ENCODE measurements at places on chromosomes 6 and 20.
A peak's percentile ranks its signal among the peaks of the same experiment; 100 is the strongest.

DNA sequence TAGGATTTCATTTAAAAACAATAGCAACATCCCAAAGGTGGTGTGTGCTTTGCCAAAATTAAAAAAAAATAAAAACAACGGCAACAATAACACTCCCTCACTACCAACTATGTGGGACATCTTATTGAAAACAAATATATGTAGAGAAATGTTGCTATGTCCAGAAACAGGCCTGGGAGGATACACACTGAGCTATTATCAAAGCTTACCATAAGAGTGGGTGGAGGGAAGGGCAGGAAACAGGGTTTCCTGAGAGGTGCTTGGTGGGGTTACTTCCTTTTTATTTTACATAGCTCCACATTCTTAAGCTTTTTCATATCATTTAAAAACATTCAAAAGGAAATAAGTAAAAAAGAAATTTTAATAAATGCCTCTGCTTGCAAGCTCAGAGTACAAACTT, 150.0 kb upstream of the RIPOR2 start:
- DNase-seq: no peak

DNA sequence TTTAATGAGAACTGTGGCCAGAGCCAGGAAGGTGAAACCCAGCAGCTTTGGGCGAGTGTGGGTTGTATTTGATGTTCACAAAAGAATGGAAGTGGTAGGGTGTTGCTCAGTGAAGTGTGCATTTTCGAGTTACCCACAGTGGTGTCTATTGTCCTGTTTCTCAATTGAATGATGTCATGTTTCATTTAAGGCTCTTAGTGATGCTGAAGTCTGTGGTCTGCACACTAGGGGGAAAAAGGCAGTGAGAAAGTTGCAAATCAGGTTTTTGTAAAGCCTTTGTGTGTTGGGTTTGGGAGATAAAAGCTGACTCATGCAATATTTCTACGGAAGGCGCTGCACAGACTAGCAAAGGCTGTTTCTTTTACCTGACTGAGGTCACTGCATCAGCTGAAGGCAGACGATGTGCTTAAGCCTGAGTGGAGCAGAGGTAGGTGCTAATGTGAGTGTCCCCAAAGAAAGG, 121.1 kb downstream of the PLEKHG1 start:
- peak; percentile 47 for DNase-seq

- no peak for DNase-seq
These were observed 11.9 kb upstream of the SOX12 start for GRCh38 chr20:313402-313801.

- DNase-seq: no peak
These were observed 105.0 kb downstream of the OLIG3 start for GRCh38 chr6:137389150-137389704.

DNA sequence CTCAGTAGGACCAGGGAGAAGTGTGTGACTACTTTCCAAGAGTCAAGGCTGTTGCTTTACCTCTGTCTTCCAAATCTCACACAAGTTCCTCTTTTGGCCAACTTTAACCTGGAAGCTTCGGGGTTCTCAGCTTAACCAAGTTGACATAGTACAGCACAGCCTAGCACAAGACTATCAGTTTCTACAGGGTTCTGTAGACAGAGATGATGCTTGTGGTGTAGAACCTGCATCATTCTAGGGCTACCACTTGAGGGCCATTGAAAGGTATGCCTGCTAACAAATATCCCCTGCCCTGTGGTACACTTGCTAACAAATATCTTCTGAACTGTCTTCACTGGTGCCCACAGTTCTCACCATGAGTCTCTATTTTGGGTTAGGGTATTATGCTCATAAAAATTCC, 62.0 kb upstream of the MAP3K7 start:
- DNase-seq: no peak

GRCh38 chr6:5540370-5540769, 279.1 kb downstream of the FARS2 start:
- DNase-seq: no peak

DNA sequence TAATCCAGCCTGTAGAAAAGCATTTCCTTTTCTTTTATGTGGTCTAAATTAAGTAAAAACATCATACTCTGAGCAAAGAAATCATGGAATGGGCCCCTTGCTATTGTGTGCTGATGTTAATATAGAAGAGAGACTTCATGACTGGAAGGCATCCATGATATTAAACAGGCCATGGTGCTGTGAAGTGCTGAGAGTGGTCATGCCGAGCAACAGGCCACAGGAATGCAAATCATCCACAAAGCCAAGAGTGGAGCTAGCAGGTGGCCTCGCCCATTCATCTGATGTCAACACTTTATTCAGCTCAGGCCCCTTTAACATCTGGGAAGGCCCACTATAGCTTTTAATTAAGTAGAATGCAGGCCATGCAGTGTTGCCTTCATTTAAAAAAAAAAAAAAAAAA, 115.2 kb upstream of the HMGCLL1 start:
- DNase-seq: peak; percentile 16

GRCh38 chr6:35046862-35047261, 94.3 kb downstream of the TCP11 start:
- no peak for DNase-seq

DNA sequence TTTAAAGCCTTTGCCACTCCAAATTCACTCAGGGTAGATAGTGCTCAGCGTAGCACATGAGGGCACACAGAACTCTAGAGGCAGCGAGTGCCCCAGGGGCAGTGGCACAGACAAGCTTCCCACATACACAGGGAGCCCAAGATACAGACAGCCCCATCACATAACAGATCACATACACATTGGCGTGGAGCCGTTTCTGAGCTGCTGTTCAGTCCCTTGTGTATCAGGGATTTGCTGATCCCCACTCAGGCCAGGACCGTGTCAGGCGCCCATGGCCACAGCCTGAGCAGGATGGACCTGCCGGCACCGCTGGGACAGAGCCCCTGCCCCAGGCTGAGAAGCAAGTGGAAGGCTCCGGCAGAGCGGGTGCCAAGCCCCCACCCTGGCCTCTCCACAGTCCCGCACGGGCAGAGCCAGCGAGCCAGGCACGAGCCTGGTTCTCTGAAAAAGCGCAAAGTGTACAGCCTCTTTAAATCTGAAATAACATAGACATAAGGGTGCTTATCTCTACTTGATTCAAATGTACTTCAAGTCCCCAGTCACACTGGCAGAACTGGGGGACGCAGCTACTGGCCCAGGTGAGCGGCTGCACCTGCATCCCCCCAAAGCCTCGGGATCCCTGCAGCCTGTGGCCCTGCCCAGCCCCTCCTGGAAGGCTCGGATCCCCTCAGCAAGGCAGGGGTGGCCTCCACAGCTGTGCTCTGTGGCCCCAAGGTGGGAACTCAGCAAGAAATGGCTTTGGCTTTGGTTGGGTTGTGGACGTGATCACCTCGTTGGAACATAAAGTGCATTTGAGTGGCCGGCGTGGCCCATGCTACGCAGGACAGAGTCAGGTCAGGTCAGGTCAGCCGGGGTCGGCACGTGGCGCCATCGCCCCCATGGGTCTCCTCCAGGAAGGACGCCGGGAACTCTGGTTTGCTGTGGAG, 231.3 kb downstream of the ERMARD start:
- DNase-seq: no peak

GRCh38 chr6:43733471-43734293, 36.3 kb upstream of the VEGFA start:
- DNase-seq: no peak

GRCh38 chr20:19858466-19859371, 100.7 kb downstream of the RIN2 start:
- no peak for DNase-seq

DNA sequence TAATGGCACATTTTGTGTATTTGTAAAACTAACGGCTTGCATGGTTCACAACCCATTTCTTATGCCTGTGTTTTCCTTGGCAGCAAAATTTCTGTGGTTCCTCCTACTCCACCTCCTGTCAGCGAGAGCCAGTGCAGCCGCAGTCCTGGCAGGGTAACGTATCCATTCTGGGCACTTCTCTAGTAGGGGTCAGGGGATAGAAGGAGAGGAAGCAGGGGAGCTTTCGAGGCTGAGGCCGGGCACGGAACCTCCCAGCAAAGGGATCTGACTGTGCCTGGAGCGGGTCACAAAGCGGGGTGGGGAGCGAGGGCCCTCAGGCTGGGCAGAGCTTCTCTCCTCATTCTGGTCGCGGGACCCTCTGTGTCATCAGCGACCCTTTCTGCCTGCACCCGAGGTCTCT, 58.4 kb downstream of the SYTL3 start:
- DNase-seq: no peak

DNA sequence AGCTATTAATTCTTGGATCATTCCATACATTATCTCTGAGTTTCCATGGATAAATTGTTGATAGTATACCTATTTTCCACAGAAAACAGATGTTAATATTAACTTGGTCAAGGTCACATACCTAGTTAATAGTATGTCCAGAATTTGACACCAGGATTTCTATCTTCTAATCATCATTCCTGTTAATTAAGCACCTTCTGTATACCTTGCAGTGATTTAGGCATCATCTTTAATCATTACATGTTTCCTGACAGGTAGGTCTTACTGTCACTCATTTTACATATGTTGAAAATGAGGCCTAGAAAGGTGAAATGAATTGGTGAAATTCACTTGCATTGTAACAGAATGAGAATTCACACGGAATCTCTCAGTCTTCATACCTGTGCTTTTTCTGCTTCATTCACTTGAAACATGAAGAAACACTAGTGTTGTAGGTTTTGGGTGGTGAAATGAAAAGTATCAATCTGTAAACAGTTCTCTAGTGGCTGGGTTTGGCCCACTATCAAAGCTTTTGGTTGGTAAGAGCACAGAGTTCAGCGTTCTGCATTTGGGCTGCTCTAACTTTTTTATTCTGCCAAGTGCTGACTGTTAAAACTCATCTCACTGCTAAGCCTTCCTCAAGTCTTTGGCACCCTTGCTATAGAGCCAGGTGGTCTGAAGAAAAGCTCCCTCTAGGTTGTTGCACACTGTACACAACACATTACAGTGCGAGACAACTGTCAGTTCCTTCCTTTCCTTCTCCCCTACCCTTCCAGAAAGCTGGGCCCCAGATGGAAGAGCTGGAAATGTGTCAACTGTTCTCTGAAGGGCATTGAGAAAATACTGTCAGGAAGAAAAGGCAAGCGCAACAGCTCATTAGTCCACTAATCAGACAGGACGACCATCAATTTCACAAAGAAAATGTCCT, 57.8 kb upstream of the C20orf144 start:
- DNase-seq: no peak

- no peak for DNase-seq
These were observed 157.6 kb downstream of the MCHR2 start for GRCh38 chr6:99836471-99836870.

- DNase-seq: no peak
These were observed 30.9 kb downstream of the SRC start for GRCh38 chr20:37376791-37377190.

- no peak for DNase-seq
These were observed 47.6 kb downstream of the STX11 start for GRCh38 chr6:144197919-144198318.

GRCh38 chr6:28960846-28961500, 37.2 kb upstream of the TRIM27 start:
- DNase-seq: no peak

- DNase-seq: no peak
These were observed 597.9 kb downstream of the EPM2A start for GRCh38 chr6:145137425-145137824.

GRCh38 chr20:46251211-46251673, 57.1 kb downstream of the CDH22 start:
- no peak for DNase-seq

- peak; percentile 48 for DNase-seq
These were observed 38.5 kb downstream of the SOD2 start for GRCh38 chr6:159654483-159655098.

DNA sequence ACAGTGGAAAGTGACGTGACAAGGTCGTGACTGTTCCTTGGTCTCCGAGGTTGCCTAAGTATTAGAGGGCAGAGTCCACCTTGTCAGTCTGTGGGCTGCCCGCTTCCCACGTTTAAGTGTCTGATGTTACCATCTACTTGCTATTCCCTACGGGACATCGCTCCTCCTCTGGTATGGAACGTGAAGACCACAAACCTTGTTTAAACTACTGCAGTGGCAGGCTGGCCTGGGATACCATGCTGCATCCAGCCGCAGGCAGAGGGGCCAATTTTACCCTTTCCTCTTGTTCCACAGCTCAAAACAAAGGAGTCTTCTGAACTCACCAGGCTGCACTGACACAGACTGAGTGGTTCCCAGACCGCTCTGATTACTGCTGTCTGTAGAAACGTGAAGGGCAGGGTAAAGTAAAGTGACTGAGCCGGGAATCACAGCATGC, 275.9 kb downstream of the FOXC1 start:
- DNase-seq: no peak
